Psoas muscle (tissue), 8 donors: ENCODE measurements at places on chromosomes 1 and 21. TPM values are rescaled to one million over a fixed set of nuclear protein-coding genes. Genes with fewer than 3 reads are reported as not detected.

Gene OR2T11
- not detected for total RNA-seq

Gene TNN
- not detected for total RNA-seq

Gene SLFNL1
- total RNA-seq: 0.23 TPM

Gene FABP3
- 4,001 TPM for total RNA-seq

Gene PNRC2
- 63.1 TPM for total RNA-seq

Gene RNU1-4
- 1,745 TPM for total RNA-seq

DNA sequence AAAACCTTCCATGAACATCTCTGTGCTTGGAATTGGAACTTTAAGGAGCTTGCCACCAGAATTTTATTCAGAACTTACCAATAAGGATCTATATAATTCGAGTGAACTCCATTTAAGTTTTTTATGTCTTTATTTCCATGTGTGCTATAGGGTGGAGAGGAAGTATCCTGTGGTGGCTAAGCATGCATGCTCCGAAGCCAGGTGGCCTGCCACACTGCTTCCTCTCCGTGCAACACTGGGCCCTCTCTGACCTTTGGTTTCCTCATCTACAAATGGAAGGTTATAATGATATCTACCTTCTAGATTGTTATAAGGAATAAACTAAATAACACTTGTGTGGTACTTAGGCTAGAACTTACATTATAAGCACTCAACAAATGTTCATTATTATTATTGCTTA, 382.1 kb downstream of the PTPRC start:
- DNase-seq: no peak

GRCh38 chr1:108560189-108560873, 431 bp downstream of the EEIG2 start:
- DNase-seq: peak; percentile 56

GRCh38 chr1:3672231-3672970, 20.1 kb downstream of the TP73 start:
- peak; percentile 40 for DNase-seq

DNA sequence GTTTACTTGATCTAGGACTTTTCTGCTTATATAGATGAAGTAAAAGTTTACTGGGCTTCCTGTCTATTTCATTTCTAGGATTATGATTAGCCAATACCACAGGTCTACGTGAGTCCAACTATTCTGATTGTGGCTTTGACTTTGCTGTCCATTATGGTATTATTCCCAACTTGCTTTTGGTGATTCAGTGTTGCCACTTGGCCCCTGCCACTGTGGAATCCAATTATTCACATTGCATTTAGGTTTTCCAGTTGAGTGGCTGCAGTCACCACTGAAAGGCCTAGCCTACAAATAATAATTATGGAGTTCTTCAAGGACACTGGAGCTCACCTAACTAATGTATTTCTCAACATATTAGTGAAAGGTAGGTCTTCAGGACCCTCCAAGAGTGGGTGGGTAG, 574.3 kb upstream of the USP24 start:
- DNase-seq: no peak

DNA sequence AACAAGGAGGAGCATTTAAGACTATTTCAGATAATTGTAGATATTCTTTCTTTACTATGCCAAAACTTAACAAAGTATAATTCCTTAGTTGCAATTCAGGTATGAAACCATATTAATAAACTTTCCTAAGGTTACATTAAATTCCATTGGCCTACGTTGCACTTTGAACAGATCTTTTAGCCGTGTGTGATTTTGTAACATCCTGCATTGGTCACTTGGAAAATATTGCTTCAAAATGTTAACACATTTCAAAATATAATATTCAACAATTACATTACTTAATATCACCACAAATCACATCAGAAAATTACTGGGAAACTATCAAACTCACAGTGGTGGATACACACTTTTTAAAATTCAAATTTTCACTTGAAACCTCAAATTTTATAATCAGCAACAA, 20.2 kb downstream of the ETS2 start:
- DNase-seq: no peak

DNA sequence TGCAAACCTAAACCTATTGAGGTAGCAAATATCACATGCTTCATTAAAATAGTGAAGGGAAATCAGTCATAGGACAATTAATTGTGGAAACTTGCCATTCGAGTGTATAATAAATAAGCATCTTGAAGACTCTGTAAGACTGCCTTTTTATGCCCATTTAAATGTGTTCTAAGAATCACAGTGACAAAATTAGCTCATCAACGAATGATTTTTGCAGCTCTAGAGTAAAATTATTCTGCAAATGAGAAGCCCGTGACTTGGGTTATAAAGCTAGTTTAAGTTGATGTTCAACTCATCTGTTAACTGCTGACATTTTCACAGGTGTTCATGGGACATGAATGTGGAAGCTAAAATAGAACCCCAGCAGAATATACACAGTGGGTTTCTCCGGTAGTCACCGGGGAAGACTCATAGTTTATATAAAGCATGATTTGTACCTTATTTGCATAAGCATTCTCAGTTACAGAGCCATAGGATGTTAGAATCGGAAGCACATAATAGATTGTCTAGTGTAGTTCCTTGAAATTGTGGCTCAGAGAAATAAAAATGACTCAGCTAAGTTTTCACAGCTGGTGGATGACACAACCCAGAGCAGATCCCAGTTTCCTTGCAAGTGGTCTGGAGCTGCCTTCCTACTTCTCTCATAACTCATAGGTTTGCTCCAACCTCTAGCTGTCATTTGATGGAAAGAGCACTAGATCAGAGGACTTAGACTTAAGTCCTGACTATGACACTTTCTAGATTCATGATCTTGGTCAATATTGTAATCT, 107.3 kb downstream of the UCHL5 start:
- no peak for DNase-seq

GRCh38 chr1:31932491-31933316, 5.5 kb downstream of the PTP4A2 start:
- DNase-seq: no peak

GRCh38 chr1:100868364-100868995, 26.2 kb downstream of the EXTL2 start:
- no peak for DNase-seq

DNA sequence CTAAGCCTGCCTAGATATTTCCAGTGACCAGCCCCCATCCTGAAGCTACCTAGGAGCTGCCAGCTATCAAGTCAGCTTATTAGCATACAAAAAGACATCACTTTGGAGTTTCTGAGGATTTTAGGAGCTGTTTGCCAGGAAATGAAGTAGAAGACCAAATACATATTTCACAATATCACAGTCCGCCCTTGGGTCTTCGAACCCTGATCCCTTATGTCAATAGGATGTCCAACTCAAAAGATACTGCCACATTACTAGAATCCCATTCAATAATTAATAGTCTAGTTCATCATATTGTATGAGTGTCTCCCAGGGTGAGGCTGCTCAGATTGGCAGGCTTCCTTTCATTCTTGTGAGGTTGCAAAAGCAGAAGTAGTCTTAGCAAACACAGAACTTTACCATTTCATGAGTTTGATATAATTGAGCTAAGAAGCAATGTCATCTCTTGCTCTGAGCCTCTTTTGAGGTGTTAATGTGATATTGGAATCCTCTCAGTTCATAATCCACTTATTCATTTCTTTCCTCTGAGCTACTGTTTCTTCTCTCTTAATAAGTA, 13.6 kb downstream of the IPO9 start:
- no peak for DNase-seq

DNA sequence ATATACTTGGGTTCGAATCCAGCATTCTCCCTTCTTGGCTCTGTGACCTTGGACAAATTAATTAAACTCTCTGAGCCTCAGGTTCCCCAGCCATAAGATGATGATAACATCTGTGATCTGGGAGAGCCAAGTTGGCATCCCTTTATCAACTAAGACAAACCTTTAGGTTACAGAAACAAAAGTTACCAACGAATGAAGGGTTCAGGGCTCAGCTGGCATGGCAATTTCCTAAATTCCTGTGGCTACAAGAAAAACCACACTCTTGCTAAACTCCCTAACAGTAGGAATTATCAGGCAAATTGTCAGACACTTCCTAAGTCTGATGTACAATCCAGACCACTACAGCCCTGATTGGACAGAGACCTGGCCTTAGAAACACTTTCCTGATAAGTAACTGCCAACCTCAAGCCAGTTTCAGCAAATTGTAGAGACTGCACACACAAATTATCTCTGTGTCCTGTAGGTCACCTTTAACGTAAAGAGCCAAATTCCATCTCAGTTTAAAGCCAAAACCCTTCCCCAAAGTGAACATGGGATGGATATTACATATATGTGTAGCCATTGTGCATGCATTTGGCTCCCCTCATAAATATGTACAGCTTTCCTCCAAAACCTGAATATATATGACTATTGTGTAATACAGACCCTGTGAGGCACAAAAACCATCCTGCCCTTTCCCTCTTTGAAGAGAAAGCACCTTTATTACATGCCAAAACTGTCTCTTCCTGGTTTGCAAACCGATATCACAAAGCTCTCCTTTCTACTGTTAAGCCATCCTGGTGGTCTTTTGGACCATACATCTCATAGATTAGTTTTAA, 39.5 kb upstream of the EDARADD start:
- no peak for DNase-seq

DNA sequence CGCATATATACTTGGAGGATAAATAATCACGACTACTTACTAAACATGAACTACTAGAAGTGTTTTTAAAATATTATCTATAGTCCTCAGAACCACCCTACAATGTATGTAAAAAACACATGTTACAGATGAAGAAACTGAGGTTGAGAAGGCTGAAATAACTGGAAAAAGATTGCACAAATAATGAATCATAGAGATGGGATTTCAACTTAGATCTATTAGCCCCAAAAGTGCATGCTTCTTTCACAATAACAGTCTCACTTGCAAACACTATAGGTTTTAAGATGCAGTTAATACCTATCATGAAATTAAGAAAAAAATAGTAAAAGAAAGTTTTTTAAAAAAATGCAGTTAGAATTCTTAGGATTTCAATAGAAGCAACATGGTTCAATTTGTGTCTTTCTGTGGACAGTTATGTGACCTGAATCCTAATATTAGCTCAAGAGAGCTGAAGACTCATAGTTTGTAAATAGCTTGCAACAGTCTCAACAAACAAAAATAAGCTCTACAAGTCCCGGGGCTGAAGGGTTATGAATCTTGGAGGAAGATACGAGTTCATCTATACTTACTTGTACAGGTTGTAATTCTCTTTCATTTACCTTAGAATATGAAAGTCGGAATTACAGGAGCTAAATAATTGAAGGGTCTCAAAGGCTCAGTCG, 58.6 kb upstream of the NTPCR start:
- DNase-seq: no peak

GRCh38 chr1:6301526-6301925, 40.6 kb upstream of the GPR153 start:
- DNase-seq: no peak

GRCh38 chr21:43923391-43923790, 58.4 kb downstream of the AGPAT3 start:
- DNase-seq: no peak

GRCh38 chr1:95532335-95532734, 298.3 kb downstream of the RWDD3 start:
- DNase-seq: no peak

DNA sequence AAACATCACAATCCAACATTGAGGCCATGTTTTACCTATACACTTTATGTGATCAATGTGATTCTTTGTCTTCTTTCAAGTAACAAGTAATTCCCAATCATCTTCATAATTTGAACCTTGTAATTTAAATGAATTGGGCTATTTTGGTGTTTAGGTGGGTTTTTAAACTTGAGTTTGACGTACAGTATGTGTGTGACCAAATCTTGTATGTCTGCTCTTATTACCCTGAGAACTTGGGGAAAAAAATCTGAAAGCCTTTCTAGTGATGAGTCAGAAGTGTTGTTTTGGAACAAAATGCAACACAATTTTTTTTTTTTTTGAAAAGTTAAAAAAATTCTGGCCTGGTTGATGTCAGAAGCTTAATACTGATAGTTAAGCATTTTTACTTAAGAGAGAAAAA, 68.5 kb downstream of the HHAT start:
- DNase-seq: no peak

DNA sequence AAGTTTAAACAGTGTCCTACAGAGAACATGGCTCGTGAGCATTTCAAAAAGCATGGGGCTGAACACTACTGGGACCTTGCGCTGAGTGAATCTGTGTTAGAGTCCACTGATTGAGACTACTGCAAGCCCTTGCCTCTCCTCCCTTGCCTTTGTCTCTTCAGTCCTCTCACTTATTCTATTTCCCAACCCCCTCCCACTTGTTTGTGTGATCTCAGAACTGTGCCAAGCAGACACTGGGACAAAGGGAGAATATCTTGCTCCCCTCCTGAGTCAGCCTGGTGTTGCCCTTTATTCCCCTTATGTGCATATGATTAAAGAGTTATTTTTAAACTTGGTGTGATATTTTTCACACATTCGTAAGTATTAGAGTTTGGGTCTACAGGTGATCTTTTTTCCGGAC, 11.1 kb upstream of the RPRD2 start:
- no peak for DNase-seq

DNA sequence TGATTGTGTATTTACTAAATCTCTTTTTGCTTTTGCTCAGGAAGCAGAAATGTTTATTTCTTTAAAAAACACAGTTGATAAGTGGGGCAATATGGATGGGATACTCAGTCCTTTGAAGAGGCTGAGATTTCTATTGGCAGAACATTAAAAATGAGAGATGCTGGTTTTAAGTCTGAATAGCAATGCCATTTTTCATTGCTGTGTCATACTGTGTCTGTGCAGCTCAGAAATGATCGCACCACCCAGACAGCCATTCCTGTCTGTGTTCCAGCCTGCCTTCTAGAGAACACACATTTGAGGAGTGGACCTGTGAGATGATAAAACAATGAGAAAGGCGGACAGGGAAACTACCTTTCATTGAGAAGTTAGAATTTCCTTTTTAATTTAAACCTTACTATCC, 231.2 kb upstream of the USP24 start:
- DNase-seq: no peak

- no peak for DNase-seq
These were observed 63.2 kb downstream of the TTC3 start for GRCh38 chr21:37136261-37136660.

DNA sequence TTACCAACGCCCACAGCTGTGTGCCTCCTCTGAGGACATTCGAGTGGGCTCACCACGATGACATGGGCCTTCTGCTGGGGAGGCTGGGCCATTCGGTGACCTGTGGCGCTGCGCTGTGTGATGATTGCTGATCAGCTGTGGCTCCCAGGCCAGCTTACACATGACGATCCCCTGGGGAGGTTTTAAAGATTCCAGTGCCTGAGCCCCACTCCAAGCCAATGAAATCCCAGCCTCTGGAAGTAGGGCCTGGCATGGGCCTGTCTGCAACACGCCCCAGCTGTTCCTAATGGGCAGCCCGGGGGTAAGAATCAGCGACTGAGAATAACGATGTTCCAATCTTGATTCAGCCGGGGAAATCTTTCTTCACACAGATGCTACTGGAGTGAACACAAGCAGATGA, 153.7 kb downstream of the KCNJ6 start:
- DNase-seq: no peak

DNA sequence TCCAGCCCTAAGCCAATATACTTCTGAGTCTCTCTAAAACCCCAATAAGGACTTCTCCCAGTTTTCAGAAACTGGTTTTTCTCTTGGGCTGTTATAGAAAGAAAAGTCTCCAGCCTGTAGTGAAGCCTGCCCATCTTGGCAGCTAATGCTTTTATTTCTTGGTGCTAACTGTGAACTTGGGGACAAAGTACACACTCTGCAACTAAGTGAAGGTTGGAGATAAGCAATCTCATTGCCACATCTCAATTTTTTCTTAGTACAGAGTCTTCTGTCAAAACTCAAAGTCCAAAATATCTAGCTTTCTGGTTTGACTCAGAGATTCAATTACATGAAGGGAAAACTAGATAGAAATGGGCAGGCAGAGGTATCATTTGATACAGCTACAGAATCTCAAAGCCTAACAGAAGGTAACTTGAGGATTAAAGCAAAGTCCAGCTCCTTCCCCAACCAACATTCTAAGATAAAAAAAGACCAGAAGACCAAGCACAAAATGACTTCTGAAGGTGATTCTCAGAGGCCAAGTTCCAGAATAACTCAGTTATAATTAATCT, 14.0 kb downstream of the AK2 start:
- no peak for DNase-seq
